ENCODE measurements at places on chromosomes 2 and 18. TPM values are rescaled to one million over a fixed set of nuclear protein-coding genes. Genes with fewer than 3 reads are reported as not detected.

The LRRFIP1 gene
- 52.2 TPM for total RNA-seq

The GALM gene
- 24.2 TPM for total RNA-seq

The SERPINB13 gene
- not detected for total RNA-seq

The DHRS9 gene
- not detected for total RNA-seq

The CCDC148 gene
- 0.56 TPM for total RNA-seq

The MAP3K19 gene
- total RNA-seq, result not detected

The CRYBA2 gene
- total RNA-seq, result not detected

The STARD7 gene
- total RNA-seq, result 138 TPM

The EMILIN2 gene
- under 0.01 TPM for total RNA-seq

The SERPINB4 gene
- not detected for total RNA-seq

The METTL21A gene
- 11.4 TPM for total RNA-seq

The PLCL1 gene
- 0.18 TPM for total RNA-seq

The SLC16A14 gene
- total RNA-seq, result 0.56 TPM

The CYP26B1 gene
- total RNA-seq, result not detected

The MC4R gene
- total RNA-seq, result 0.28 TPM

The AMER3 gene
- total RNA-seq, result not detected

The RSAD2 gene
- not detected for total RNA-seq

The GKN2 gene
- not detected for total RNA-seq

The CKAP2L gene
- 13.3 TPM for total RNA-seq

The TTC32 gene
- 1.9 TPM for total RNA-seq

The HDAC4 gene
- total RNA-seq, result 3.3 TPM

The DOCK10 gene
- 63.6 TPM for total RNA-seq

The UGT1A10 gene
- total RNA-seq, result not detected

The DYNC1I2 gene
- total RNA-seq, result 140 TPM

The RABL2A gene
- 2.8 TPM for total RNA-seq

The MSTN gene
- not detected for total RNA-seq

The ALKAL2 gene
- not detected for total RNA-seq

The CAPN10 gene
- 6.3 TPM for total RNA-seq

The PRKAG3 gene
- not detected for total RNA-seq

All from IMR-90 (cell line).